Prostate gland (tissue), 2 donors: ENCODE measurements at places on chromosomes 13 and 19. TPM values are rescaled to one million over a fixed set of nuclear protein-coding genes. Genes with fewer than 3 reads are reported as not detected.

The ATP4A gene
- total RNA-seq, result not detected

The KLF5 gene
- 42.3 TPM for total RNA-seq

The VAV1 gene
- 4.8 TPM for total RNA-seq

The PALM3 gene
- total RNA-seq, result 16.1 TPM

The PLEKHF1 gene
- 64.4 TPM for total RNA-seq

The SIGLEC8 gene
- total RNA-seq, result 1.0 TPM

The SIGLEC6 gene
- 0.68 TPM for total RNA-seq

The CCDC70 gene
- total RNA-seq, result not detected

The ATP8B3 gene
- total RNA-seq, result 0.18 TPM

The ARHGEF18 gene
- 52.3 TPM for total RNA-seq

The EPSTI1 gene
- 1.7 TPM for total RNA-seq

The ZFP82 gene
- 6.3 TPM for total RNA-seq

The ZNF415 gene
- total RNA-seq, result 13.7 TPM

The RGL3 gene
- total RNA-seq, result 8.6 TPM

The WDR88 gene
- 3.9 TPM for total RNA-seq

The LSR gene
- total RNA-seq, result 202 TPM

The ATP8A2 gene
- 0.23 TPM for total RNA-seq

The PRR22 gene
- 1.6 TPM for total RNA-seq

The ZNF628 gene
- 66.4 TPM for total RNA-seq

The CD22 gene
- not detected for total RNA-seq

The PCDH17 gene
- 13.7 TPM for total RNA-seq

The SULT2A1 gene
- total RNA-seq, result not detected

The KASH5 gene
- not detected for total RNA-seq

The ODAD3 gene
- 2.7 TPM for total RNA-seq

The CCDC169 gene
- 4.1 TPM for total RNA-seq

The USHBP1 gene
- total RNA-seq, result 8.4 TPM

The MIDN gene
- 35.8 TPM for total RNA-seq

The PSG6 gene
- total RNA-seq, result not detected

The TPRX1 gene
- total RNA-seq, result not detected

The SYCN gene
- total RNA-seq, result 165 TPM

The GRK1 gene
- total RNA-seq, result not detected

The ICAM5 gene
- not detected for total RNA-seq

The TEX26 gene
- not detected for total RNA-seq

The GRIN3B gene
- total RNA-seq, result 0.34 TPM

The MEF2B gene
- not detected for total RNA-seq

The C1QTNF9 gene
- 0.85 TPM for total RNA-seq

The PINLYP gene
- total RNA-seq, result 4.8 TPM

The LAIR1 gene
- 19.7 TPM for total RNA-seq

The CRX gene
- total RNA-seq, result not detected

The CYP2F1 gene
- not detected for total RNA-seq

The PALM gene
- 58.7 TPM for total RNA-seq

The CYP4F8 gene
- 67.3 TPM for total RNA-seq

The OR4F17 gene
- total RNA-seq, result not detected

The TLE6 gene
- total RNA-seq, result 9.0 TPM

The MAP2K7 gene
- total RNA-seq, result 45.2 TPM
